ENCODE measurements at places on chromosomes 6 and 20.

DNA sequence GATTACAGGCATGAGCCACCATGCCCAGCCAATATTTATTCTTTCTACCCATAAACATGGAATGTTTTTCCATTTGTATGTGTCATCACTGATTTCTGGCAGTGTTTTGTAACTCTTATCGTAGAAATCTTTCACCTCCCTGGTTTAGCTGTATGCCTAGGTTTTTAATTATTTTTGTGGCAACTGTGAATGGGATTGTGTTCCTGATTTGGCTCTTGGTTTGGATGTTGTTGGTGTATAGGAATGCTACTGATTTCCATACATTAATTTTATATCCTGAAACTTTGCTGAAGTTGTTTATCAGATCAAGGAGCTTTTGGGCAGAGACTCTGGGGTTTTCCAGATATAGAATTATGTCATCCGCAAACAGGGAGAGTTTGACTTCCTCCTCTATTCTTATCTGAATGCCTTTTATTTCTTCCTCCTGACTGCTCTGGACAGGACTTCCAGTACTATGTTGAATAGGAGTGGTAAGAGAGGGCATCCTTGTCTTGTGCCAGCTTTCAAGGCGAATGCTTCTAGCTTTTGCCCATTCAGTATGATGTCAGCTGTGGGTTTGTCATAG, 198.6 kb downstream of the ZDHHC14 start:
- DNase-seq = no peak

DNA sequence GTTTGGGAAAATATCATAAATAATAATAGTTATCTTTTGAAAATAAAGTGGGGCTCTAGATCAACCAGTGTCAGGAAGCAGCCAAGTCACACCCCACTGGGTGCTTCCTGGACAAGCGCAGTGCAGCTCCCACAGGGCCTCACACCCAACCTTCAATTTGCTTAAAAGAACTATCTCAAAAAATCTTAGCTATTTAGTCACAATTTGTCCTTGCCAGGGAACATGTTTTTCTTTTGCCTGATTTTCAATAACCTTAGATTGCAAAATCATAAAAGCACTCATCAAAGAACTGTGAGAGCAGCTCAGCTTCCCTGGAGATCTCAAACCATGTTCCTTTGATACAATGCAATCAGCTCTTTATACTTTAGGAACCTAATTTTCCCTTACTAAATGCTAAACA, 1.6 kb upstream of the NCOA7 start:
- DNase-seq = no peak

DNA sequence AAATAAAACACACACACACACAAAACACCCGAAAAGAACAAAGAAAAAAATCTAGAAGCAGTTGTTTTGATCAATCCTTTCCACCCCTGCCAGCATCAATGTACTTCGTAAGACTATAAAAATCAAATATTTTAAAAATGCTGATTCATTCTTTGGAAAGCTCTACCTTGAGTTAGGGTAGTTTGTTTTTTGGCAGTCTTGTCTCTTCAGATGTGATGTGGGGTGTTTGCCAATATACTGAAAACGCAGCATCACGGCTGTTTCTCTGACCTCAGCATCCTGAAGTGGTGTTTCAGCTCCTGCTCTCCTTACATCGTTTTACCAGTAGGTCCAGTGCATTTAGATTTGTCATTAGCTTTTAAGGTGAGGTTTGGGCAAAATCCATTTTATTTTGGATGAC, 526.0 kb downstream of the UTRN start:
- no peak for DNase-seq

- no peak for DNase-seq
These were observed 20.9 kb upstream of the LRRN4 start for GRCh38 chr20:6074784-6075183.

DNA sequence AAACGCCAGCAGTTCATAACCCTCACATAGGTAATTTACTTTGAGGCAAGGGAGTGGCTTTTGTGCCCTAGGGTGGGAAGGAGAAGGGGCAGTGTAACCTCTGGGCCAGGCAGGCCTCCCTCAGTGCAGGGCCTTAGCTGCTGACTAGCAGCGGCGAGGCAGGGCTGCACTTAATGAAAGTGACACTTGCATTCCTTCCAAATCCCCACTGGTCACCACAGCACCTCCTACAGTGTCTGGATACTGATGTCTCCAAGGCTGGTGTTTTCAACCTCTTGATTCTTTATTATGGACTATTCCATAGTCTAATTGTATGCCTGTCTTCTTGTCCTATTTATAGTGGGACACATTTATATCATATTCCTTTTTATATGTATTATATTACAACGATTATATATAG, 152.7 kb downstream of the LY86 start:
- no peak for DNase-seq

- no peak for DNase-seq
These were observed 36.8 kb downstream of the FOXQ1 start for GRCh38 chr6:1348675-1349074.

DNA sequence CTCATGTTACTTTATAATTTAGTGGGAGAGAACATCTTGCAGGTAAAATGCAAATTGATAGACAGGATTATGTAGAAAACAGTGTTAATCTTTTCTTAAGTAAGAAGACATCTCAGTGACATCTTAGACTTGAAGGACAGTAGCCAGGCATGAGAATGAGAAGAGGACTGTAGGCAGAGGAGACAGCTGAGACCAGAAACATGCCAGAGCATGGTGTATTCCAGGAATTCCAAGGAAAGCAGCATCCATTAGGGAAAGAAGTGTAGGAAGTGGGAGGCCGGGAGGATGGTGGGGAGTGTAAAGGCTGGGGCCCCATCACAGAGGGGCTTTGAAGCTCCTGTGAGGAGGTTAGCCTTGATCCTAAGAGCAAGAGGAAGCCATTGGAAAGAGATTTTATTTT, 225.6 kb downstream of the ARID1B start:
- DNase-seq = no peak

DNA sequence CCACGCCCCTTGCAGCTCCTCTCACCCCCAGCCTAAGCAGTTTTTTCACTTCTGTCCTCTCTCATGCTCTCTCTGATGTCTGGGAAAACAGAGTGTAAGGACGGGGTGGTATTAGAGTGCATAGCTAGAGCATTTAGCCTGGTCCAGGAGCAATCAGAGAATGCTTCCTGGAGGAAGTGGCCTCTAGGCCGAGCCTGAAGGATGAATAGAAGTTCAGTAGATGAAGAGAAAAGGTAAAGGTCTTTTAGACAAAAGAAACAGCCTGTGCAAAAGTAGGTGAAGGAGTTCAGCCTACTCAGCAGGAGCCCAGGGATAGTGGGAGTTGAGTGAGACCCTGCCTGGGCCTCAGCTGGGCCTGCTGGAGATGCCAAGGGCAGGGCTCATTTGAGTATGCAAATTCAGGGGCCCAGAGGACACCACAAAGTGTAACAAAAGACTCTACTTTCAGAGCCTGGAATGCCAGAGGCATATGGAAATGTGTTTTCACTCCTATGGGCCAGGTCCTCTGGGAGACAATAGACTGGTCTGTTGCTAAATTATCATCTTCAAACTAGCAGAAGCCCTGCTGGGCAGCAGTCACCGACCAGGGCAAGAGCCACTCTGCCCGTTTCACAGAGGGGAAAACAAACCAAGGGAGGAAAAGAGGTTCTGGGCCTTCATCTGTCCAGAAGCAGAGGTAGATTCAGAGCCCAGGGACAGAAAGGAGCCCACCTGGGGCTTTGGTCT, 19.7 kb upstream of the TM9SF4 start:
- no peak for DNase-seq

DNA sequence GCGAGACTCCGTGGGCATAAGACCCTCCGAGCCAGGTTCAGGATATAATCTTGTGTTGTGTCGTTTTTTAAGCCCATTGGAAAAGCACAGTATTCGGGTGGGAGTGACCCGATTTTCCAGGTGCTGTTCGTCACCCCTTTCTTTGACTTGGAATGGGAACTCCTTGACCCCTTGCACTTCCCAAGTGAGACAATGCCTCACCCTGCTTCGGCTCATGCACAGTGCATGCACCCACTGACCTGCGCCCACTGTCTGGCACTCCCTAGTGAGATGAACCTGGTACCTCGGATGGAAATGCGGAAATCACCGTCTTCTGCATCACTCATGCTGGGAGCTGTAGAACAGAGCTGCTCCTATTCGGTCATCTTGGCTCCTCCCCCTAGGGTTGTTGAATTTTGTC, 307.7 kb upstream of the DEFB115 start:
- no peak for DNase-seq

GRCh38 chr6:6712449-6713403, 124.2 kb downstream of the LY86 start:
- DNase-seq = no peak

DNA sequence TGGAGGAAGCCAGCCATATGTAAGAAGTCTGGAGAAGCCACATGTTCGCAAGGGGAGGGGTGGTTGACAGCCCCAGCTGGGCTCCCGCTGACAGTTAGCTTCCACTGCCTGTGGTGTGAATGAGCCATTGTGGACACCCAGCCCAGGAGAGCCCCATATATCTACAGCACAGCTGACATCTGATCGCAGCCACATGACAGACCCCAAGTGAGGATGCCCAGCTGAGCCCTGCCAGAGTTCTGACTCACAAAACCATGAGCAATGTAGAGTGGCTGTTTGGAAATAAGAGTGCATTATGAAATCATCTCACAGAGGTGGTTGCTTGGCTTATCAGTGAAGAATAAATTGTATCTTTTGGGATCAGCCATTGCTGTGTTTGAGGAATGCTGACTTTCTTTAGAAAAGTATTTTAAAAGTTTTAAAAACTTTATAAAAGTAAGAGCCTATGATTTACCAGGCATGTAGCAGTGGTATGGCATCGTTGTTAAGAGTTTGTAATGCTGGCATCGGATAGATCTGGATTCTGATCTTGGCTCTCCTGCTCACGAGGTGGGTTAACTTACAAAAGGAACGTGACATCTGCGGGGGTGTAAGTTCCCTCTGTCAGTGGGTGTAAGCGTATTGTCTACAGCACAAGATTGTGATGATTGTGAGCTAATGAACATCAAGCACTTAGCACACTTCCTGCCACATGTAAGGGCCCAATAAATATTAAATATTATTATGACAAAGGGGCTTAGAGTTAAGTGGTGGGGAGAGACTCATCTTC, 24.1 kb downstream of the CFAP61 start:
- no peak for DNase-seq

GRCh38 chr20:25865715-25866656, 169.3 kb upstream of the ZNF337 start:
- peak; percentile 58 for DNase-seq

DNA sequence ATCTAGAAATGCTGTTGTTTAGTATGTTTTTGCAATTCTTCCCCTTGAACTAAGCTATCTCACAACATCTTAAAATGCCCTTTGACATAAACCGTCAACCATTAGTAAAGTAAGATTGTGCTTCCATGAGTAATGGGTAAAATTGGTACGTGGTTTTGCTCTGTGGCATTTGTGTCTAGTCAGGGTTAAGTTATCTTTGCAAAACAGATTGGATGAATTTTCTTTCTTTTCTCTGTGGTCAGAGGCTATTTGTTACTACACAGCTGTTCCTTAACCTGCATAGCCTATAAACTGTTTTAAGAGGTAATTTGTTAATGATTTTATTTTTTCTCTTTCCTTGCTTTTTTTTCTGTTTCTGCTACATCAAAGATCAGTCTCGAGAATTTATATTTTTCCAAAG, 75.4 kb downstream of the RPP40 start:
- no peak for DNase-seq

- no peak for DNase-seq
These were observed 721.4 kb downstream of the RFPL4B start for GRCh38 chr6:113068570-113068969.

- no peak for DNase-seq
These were observed 6.7 kb upstream of the CST9 start for GRCh38 chr20:23612396-23612795.

Measured in stimulated activated effector memory CD8-positive, alpha-beta T cell treated with anti-CD3 and anti-CD28 coated beads, Interleukin-12 subunit alpha, Interleukin-12 subunit beta, amount 100 ng/mL, for 72 hours (primary cell).